ENCODE measurements at places on chromosomes 13 and 19.

- DNase-seq = no peak
These were observed 246.4 kb downstream of the GPC5 start for GRCh38 chr13:91644806-91645205.

DNA sequence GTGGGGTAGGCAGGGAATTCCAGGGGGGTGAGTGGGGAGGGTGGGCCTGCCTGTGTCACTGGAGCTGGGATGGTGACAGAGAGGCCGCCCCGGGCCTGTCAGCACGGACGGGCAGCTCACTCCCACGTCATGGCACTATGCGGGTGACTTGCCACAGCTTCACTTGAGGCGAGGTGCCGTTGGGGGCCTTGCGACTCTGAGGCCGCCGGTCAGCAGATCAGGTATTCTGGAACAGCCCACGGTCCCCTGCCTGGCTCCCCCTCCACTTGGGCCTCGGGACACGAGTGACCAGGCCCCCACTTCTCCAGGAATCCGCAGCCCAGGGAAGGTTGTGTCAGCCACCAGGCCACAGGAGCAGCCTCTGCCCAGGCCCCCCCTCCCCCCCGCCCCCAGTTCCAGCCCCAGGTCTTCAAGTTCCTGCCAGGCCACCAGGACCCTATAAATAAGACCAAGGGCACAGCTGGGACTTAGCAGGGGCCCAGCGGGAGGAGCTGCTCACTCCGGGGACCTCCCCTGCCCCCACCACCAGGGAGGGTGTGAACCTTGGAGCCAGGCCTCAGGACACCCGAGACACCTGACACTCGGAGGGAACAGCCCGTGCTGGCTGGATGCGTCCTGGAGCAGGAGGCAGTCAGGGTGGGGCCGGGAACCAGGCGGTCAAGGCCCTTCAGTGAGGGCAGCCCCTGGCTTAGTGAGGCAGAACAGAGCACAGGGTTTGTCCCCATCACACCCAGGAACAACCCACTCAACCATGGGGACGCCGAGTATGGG is 2.7 kb upstream of the MIDN start:
- no peak for DNase-seq

- no peak for DNase-seq
These were observed 6.8 kb downstream of the NAPA start for GRCh38 chr19:47507924-47508553.

GRCh38 chr19:12052497-12053169 is at the start of gene ZNF878:
Gene ZNF878, minus strand, starts transcription at chr19:12052961. Its CDS starts 160 bp downstream, at chr19:12052801.
- peak; percentile 54 for DNase-seq

DNA sequence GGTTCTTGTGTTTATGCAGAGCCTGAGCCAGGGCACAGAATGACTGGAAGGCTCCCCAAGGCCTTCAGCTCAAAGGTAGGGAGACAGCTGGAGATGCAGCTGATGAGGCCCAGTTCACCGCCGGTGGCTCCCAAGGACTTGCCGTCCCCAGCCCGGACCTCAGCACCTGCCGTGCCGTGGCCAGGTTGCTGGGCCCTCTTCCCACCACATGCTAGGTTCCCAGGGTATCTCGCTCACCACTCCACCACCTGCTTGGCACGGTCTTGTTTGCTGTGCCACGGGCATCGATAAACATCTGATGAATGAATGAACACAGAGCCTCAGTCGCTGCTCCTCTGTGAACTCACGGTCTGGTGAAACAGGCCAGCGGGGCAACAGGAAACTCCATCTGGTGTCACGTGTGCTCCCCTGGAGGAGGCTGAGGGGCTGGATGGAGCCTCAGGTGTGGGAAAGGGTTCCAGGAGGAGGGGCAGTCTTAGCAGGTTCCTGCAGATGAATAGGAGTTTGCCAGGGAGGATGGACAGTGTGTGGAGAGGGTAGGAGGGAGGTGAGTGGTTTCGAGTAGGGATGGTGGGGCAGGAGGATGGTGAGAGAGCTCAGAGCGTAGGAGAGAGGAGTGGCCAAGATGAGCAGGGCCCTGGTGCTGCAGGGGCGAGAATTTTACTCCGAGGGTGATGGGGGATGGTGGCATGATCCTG is 3.6 kb upstream of the KLK14 start:
- DNase-seq = no peak

DNA sequence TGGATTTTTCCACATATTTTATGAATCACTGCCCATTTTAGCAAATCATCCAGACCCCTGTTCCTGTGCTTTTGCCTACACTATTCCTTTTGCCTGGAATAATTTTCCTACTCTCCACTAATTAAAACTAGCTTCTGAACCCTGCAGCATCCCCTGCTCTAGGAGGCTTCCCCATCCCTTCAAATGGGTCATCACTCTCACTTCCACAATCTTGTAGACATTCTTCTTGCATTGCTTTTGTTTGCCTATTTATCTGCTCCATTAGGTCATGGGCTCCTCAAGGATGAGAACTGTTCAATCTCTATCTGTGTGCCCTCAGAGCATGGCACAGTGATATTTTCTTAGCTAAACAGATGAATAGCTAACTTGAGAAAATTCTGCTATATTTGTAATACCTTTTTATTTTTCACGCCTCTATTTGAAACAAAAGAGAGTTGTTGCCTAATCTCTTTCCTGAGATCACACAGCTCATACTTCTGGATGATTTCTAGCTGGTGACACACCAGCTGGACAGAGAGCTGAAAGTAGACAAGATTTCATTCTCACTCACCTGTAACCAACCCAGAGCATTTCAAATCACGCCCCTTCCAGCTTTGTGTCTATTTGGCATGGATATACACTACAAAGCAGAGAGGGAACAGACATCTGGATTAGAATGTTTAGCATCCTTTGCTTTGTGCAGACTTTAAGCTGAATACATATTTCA is 466.0 kb downstream of the FOXO1 start:
- no peak for DNase-seq

GRCh38 chr13:33270895-33271538 is 14.5 kb downstream of the STARD13 start:
- no peak for DNase-seq

GRCh38 chr13:94414141-94414540 is 65.3 kb downstream of the DCT start:
- no peak for DNase-seq

GRCh38 chr19:39951686-39952085 is 17.3 kb upstream of the FCGBP start:
- DNase-seq = peak; percentile 6

- DNase-seq = no peak
These were observed 66.4 kb downstream of the SPACA7 start for GRCh38 chr13:112442483-112443090.

DNA sequence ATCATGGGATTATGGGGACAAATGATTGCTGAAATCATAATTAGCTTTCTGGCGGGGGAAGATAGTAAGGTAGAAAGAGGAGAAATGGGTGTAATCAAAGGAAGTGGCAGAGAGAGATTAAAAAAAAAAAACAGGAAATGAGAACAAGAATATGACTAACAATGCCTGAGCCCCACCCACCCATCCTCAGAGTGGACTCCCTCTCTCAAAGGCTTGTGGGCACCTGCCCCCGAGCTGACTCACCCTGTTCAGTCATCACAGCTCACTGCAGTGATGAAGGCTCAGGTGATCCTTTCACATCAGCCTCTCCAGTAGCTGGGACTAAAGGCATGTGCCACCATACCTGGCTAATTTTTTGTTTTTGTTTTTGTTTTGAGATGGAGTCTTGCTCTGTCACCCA is 26.4 kb upstream of the TPT1 start:
- peak; percentile 69 for DNase-seq

- peak; percentile 4 for DNase-seq
These were observed 33.7 kb upstream of the ZNF724 start for GRCh38 chr19:23283925-23284324.

DNA sequence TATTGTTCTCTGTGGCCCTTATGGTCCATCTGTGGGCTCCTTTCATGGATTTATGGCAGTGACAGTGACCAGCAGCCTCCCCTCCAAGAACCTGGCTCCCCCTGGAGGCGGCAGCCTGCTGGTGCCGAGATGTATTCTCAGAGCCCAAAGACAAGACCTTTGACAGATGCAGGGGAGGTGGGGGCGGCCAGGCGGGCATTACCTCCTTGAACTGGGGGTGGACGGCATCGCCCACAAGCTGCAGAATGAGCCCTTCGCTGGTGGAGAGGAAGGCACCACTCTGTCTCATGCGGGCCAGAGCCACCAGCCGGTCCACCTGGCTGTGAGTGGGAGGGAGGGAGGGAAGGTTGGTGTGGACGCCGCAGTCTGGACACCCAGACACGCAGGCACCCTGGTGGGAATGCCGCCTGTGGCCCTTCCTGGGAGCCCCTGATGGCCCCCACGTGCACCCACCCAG is 6.6 kb downstream of the ISOC2 start:
- DNase-seq = no peak

- no peak for DNase-seq
These were observed 68.8 kb downstream of the LMO7 start for GRCh38 chr13:75704927-75705288.

DNA sequence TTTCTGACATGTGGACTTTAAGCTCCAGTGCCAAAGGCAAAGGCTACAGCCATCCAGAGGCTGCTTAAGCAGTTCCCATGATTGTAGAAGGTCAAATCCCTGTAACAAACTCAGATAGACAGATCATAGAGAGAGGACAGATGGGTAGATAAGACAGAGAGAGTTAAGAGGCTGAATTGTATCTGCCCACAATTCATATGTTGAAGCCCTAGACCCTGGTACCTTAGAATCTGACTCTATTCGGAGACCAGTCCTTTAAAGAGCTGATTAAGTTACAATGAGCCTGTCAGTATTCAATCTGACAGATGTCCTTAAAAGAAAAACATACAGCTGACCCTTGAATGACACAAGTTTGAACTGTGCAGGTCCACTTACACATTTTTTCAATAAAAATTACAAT is 115.2 kb downstream of the RAP2A start:
- no peak for DNase-seq

DNA sequence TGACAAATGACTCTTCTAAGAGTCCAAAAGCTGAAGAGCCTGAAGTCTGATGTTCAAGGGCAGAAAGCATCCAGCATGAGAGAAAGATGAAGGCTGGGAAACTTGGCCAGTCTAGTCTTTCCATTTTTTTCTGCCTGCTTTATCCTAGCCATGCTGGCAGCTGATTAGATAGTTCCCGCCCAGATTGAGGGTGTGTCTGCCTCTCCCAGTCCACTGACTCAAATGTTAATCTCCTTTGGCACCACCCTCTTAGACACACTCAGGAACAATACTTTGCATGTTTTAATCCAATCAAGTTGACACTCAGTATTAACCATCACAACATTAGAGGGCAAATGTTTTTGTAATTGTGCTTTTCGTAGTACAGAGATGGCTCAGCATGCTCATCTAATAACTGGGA is 267.5 kb upstream of the KLHL1 start:
- no peak for DNase-seq

GRCh38 chr13:106596275-106596937 is 28.5 kb upstream of the ARGLU1 start:
- no peak for DNase-seq

DNA sequence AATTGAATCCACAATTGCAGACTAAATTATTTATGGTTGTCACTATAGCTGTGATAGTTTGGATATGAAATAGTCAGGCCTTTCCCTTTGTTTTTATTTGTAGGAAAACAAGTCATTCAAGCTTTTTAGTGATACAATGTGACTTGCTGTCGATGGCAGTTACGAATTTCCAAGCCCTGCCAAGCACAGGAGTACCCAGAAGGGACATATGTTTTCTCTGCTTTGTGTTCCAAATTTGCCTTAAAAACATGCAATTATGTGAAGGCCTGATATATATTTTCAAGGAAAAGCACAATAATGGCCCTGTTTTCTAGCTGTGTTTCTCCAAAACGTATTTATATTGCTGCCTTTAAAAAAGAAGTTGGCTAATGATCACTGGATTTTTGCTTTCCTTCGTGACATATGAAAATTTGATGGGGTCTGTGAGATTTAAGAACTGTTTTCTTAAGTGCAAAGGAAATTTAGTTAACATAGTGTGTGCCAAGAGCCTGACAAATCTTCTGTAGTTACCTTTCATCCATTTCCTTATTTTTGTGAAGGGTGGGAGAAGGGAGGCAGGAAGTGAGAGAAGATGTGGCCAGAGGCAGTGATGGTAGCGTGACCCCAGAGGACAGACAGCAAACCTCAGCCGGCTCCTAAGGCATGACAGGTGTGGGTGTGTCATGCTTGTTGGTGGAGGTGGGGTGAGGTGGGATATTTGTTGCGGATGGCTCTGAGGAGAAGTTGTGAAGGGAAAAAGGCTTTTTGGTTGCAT is 79.6 kb downstream of the TEX26 start:
- DNase-seq = no peak

DNA sequence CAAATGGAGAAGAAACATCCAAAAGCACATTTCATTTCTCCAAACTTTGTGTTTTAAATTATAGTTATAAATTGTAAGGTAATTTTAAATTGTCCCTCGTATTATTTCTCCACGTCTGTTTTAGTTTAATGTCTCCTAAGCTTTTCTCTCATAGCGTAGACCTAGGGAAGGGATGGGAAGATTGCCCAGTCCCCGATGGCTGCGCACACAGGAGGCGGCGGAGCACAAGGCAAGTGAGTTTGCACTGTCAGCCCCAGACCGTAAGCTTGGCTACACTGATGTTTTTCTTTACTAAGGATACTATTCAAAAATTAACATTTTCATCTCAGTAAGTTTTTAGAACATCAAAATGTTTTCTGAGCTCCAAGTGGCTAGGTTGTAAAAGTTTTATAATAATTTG is 72.3 kb downstream of the GPR12 start:
- DNase-seq = no peak

- no peak for DNase-seq
These were observed 32.3 kb downstream of the TSSK6 start for GRCh38 chr19:19482809-19483596.

- no peak for DNase-seq
These were observed 5.0 kb downstream of the FOSB start for GRCh38 chr19:45472563-45473366.

GRCh38 chr19:30651066-30651465 is 278.9 kb downstream of the ZNF536 start:
- DNase-seq = no peak

- DNase-seq = no peak
These were observed 199.3 kb downstream of the KCNRG start for GRCh38 chr13:50214514-50214913.

- no peak for DNase-seq
These were observed 10.9 kb upstream of the CERS1 start for GRCh38 chr19:18906605-18907519.

DNA sequence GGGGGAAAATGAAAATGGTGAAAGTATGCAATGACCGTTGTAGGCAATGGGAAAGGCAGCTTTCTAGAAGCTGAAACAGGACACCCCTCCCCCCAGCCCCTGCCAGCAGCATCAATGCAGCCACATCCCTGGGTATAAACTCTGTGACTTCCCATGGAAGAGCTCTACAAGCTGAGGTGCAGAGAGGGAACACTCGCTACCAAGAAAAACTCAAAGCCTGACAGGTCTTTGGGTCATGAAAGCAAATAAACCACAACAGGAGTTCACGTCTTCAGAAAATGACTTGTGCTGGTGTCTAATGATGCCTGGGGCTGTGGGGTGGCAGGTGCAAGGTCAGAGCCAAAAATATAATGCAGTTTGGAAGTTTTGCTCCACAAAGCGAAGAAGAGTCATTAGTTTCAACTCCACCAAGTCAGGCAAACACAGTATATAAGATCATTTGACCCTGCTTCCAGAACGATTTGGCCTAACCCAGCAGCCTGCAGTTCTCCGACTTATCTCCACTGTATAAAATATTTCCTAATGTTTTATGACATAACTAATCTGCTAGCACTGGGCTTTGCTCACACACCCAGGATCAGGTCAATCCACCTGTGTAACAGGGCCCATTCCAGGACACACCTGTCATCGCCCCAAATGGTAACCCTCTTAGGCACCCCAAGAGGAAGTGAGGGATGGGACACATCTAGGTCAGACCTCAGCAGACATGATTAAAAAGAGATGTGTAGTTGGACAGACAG is 102.1 kb downstream of the IRS2 start:
- DNase-seq = no peak

Data from GM04504 (cell line).